ENCODE measurements at places on chromosomes 5 and 9. TPM values are rescaled to one million over a fixed set of nuclear protein-coding genes. Genes with fewer than 3 reads are reported as not detected.

DNA sequence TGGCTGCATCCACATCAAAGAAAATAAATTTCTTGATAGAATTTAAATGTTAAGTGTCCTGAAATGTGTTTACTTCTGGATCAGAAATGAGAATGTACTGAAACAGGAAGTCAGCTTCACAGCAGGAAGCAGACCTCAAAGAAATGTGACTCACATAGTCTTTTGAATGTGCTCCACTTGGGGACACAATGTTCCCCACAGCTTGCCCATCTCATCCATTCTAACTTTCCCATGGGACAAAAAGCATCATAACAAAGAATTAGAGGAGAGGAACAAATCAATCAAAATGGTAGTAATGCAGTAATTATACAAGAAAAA is 85.7 kb downstream of the GRAMD2B start:
- peak; percentile 95 for DNase-seq

DNA sequence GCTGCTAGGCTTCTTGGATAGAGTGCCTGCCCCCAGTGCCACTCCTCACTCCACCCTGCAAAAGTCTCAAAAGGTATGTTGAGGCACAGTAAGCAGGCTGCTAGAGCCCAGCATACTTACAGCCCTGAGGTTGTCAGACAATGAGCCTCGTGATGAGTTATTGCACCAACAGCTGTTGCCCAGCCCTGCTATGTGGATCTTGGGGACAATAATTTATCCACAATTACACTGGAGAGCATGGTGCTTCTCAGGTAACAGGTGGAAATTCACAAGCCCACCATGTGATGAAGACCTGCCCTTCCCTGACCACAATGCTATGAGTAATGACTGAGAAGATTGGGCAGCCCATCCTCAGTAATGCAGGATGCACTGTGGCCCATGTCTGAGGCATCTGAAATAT is 36.5 kb downstream of the KCNIP1 start:
- no peak for DNase-seq

DNA sequence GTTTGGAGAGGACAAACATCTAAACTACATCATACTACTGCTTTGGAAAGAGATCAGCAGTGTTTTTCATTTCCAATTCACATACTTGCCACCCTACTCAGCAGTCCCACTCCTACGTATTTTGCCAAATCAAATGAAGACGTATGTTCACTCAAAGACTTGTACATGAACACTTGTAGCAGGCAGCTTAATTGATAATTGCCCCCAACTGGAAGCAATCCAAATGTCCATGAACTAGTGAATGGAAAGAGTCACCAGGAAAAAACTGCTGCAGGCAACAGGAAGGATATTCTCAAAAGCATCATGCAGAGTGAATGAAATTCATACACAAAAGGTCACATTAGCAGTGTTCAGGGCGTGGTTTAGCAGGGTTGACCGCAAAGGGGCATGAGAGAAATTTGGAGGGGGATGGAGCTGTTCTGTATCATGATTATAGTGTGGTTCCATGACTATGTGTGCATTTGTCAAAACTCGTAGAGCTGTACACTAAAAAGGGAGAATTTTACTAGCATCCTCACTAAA is 38.8 kb downstream of the PAEP start:
- DNase-seq = no peak

DNA sequence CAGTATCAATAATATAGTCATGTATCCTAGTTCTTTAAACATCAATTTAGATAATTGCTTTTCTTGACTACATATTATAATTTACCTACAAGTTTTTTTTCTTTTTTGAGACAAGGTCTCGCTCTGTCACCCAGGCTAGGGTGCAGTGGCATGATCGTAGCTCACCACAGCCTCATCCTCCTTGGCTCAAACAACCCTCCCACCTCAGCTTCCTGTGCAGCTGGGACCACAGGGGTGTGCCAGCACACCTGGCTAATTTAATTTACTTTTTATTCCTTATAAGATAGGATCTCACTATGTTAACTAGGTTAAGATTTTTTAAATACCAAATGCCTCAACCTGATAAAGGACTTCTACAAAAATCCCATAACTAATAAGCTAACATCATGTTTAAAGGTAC is 21.1 kb downstream of the UIMC1 start:
- DNase-seq = no peak

DNA sequence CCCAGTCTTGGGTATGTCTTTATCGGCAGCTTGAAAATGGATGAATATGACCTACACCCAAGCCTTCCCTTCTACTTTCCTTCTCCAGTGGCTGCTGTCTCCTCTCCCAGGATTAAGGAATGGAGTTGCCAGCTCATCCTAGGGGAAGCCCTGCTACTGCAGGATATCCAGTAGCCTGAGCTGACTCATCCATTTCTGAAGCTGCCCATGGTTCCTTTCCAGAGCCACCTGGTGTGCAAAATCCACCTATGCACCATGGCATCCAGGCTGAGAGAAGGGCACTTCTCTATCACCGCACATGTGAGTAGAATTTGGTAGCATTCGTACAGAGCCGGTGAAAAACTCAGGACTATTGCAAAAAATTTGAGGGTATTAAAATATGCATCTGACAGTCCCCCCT is 290.8 kb downstream of the YTHDC2 start:
- DNase-seq = no peak

FAM163B gene
- total RNA-seq = not detected
